ENCODE measurements at places on chromosomes 16 and 17.
A peak's percentile ranks its signal among the peaks of the same experiment; 100 is the strongest.

DNA sequence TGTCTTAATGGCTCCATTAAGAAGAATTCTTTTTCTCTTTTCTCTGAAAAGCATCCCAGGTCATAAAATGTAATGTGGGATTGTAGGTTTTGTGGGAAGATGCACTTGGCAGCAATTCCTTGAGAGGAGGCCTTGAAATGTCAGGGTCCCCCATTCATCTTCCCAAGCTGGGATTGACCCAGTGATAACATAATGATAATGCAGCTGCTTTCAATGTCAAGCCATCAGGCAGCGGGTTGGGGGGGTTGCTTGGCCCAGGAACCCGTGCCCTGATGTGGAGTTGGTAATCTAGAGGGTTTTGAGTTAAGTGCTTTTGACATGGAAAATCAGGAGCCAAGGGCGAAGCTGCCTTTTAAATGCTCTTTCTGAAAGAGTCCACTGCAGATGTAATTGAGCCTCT is 484.0 kb downstream of the WWOX start:
- no peak for DNase-seq

GRCh38 chr17:29726715-29727252 is 104.1 kb upstream of the CORO6 start:
- DNase-seq: peak; percentile 55

GRCh38 chr16:80993834-80994233 is 12.9 kb downstream of the CMC2 start:
- DNase-seq: no peak

DNA sequence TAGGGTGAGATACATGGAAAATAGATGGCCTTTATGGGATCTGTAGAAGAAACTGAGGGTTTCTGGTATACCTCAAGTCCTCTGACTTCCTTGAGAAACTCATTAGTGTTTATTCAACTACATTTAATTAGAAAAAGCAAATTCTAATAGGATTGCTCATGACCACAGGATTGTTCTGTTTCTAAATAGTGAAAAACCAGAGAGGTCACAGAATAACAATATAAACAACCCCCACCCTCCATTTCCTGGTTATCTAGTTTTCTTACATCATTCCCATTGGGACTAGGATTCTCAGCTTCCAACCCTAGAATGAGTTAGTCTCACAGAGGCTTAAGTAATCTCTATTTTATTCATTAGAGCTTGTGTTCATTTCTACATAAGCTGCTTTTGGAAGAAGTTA is 30.0 kb downstream of the SF3B3 start:
- DNase-seq: no peak

- no peak for DNase-seq
Observed at GRCh38 chr16:4984174-4984990, 26.3 kb downstream of the SEC14L5 start.

GRCh38 chr17:50037321-50038107 is 18.4 kb upstream of the ITGA3 start:
- DNase-seq: no peak
